ENCODE measurements at places on chromosomes 1 and 21.
A peak's percentile ranks its signal among the peaks of the same experiment; 100 is the strongest.

DNA sequence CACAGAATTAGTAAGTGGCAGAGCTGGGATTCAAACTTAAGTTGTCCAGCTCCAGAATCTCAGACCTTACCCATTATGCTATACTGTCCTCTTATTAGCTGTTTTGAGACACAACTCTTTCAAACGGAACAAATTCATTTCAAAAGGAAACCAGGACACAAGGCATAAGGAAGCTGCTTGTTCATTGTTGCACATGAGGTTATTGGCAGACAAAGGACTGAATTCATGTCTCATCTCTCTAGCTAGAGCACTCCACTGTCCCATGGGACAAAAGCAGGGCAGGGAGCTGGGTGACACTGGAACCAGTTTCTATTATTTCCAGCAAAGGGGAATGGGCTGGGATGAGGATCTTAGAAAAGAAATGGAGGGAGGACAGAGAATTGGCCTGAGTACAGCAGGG, 26.4 kb downstream of the CHI3L2 start:
- DNase-seq, result no peak

- DNase-seq, result no peak
These were observed 6.5 kb upstream of the MATN1 start for GRCh38 chr1:30729901-30730300.

GRCh38 chr1:1680031-1680911, 12.3 kb downstream of the SLC35E2B start:
- no peak for DNase-seq

DNA sequence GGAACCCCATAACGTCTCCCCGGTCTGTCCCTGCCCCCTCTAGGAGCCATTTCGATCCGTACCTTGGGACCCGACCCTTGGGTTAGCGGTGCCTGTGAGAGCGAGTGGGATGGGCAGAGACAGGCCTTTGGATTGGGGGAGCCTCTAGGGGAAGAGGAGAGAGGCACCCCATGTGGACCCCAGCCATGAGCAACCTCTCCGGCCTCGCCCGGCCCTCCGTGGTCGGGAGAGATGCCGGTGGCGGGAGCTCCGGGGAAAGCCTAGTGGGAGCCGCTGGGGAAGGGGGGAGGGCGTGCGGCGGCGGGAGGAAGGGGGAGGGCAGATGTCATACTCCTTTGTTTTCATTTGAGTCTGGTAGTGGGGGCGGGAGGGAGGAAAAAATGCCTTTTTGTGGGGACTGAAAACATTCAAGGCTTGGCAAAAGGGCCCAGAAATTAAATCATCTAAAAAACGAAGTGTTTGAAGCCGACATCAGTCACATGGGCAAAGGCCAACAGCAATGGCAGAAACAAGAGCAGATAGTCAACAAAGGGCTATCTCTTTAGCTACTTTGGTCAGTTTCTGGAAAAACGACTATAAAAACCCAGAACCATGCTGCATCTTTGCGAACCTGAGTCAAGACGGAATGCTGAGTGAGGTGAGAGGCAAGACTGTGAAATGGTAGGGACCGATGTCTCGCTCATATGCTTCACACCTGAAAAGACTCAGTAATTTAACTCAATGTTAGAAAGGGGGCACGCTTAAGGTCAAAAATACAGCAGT, 758 bp downstream of the PTBP2 start:
- no peak for DNase-seq

- DNase-seq, result peak; percentile 24
These were observed 41.2 kb downstream of the RRAGC start for GRCh38 chr1:38818175-38818976.

GRCh38 chr1:156433602-156434001, 64.6 kb downstream of the RHBG start:
- no peak for DNase-seq

DNA sequence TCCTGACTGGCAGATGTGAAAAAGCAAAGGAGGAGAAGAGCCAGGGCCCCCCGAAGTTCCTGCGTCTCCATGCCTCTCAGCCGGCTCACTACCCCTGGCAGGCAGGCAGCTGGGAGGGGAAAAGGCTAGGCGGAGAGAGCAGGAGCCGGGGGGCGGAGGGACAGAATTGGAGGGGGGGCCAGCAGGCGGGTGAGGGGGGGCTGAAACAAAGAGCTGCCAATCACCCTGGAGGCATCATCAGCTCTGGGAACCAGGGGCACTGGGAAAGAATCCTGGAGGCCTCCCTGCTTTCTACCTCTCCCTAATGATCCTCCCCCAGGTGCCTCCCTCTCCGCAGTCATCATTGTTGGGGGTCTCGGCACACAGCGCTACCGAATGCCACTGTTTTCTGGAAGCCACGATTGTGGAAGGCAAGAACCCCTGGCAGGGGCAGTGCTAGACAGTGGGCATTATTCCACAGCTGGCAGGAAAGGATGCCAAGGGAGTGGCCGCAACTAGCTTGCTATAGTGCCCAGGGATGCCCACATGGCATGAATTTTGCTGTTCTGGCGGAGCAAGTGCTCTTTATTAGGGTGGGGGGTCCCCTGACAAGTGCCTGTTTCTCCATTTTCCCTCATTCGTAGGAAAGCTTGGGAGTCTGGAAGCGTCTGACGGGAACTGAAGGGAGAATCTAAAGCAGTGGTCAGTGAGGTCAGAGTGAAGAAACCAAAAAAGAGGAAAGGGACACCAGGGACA, at the start of gene THBS3:
Gene THBS3, minus strand, starts transcription at position 92 of the 735 bp plus-strand sequence. Its CDS starts 21 bp downstream, at position 71.
- DNase-seq, result no peak

DNA sequence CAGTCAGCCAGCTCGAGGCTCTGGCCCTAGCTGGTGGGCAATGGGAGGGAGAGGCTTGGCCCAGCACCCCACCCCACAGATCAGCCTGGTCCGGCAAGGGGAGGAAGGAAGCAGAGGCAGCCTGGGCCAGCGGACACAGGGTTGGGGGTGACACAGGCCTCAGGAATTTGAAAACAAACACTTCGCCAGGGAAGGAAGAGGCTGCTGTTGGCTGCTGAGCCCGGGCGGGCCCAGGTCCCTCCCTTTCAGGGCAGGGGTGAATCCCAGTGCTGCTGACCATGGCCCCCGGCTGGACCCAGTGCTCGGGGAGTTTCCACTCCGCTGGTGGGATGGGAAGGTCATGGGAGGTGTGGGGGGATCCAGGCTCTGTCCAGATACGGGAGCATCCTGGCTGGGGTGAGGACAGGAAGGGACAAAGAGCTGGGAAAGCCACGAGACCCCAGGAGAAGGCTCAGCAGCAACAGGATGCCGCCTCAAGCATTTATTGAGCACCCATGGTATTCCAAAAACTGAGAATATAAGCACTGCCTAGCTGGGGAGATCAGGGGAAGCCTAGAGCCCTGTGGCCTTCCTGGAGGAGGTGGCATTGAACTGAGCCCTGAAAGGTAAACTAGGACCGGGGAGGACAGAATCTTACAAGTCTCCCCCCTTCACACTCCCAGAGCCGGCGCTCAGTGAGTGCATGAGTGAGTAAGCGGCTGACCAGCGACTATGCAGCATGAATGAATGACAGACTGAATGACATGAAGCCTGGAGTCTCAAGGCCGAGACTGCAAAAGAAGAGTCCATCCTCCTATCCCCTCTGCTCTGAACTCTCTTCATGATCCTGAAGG, 26.2 kb upstream of the EPHA2 start:
- no peak for DNase-seq

GRCh38 chr1:48616710-48617109, 144.7 kb upstream of the SPATA6 start:
- DNase-seq, result no peak

DNA sequence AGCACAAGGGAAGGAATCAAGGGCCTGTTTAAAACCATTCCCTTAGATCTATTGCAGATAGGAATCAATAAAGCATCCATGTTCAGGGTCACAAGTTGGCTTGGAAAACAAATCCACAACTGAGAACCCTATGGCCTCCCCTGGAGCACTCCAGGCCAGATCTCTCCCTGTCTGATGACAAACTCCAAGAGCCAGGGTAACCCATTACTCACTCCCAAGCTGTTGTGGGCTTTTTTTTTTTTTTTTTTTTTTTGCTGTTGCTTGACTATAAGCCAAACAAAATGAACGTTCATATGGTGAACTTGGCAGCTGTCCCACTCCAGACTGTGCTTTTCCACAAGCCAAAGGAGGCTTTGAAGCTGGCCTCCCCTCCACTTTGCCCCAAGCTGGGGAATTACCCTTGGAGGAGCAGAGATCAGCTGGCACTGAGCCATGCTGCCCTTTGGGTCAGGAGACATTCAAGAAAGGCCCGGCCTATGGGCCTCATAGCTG, 35.7 kb upstream of the VAV3 start:
- no peak for DNase-seq

- DNase-seq, result no peak
These were observed 4.9 kb downstream of the TMEM9 start for GRCh38 chr1:201149400-201149799.

- no peak for DNase-seq
These were observed 147.6 kb downstream of the IFI44 start for GRCh38 chr1:78797108-78797781.

- no peak for DNase-seq
These were observed 559 bp downstream of the SERTAD4 start for GRCh38 chr1:210233216-210233494.

DNA sequence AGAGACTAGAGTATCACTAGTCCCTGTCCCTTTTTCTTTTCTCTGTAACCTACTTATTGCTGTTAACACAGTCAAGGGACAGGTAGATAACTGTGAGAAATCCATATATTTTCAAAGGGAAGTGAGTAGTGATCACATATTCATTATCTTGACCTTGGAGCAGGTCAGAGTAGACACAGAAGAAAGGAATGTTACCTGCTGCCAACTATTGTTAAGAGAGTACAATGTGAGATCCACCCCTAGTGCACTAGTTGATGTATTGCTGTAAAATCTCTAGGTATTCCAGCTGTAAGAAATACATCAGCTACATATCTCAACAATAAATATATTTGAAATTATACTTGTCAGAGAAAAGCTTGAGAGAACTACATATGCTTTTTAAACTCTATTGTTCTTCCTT, 68.7 kb upstream of the ADGRL2 start:
- no peak for DNase-seq

- no peak for DNase-seq
These were observed 25.6 kb downstream of the RGS1 start for GRCh38 chr1:192601143-192601542.

DNA sequence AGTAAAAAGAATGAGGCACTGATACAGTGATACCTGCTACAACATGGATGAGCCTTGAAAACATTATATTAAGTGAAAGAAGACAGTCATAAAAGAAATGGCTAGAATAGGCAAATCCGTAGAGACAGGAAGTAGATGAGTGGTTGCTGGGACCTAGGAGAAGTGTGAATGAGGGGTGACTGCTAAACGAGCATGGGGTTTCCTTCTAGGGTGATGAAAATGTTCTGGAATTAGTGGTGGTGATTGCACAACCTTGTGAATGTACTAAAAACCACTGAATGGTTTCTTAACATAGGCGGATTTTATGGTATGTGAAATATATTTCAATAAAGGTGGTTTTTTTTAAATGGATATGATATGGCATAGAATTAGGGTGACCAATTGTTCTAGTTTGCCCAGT, 12.6 kb upstream of the SERINC2 start:
- DNase-seq, result no peak

DNA sequence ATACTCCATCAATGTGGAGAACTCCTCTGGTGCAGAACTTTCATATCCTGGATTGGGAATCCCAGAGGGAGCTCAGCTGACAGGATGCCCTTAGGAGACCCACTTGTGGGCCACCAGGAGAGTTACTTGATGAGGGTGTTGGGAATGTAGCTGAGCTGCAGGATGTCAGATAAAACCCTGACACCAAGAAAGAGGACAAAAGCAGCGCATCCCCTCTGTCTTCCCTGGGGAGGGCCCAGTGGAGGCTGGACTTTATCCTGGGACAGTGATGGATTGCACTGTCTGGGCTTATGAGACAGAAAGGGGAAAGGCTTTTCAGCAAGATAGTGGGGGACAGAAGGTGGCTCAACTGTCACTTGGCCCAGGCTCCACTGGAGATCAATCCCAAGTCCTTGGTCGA, 88.1 kb upstream of the BCAR3 start:
- no peak for DNase-seq

DNA sequence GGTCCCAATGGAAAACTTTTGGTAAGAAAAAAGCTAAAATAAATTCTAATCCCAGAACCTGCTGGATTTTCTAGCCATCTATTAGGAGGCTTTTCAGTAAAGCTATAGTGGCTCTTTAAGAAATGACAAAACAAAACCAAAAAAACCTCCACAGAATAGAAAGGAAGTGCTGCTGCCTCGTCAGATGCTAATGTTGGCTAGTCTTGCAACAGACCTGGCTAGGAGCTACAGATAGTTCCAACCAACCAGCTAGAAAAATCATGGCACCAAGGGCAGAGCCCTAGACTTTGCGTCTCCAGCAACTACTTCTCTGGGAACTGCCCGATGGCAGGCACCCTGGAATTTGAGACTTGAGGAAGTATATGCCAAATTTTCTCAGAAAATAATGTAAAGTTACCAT, 7.6 kb downstream of the CD101 start:
- DNase-seq, result no peak

DNA sequence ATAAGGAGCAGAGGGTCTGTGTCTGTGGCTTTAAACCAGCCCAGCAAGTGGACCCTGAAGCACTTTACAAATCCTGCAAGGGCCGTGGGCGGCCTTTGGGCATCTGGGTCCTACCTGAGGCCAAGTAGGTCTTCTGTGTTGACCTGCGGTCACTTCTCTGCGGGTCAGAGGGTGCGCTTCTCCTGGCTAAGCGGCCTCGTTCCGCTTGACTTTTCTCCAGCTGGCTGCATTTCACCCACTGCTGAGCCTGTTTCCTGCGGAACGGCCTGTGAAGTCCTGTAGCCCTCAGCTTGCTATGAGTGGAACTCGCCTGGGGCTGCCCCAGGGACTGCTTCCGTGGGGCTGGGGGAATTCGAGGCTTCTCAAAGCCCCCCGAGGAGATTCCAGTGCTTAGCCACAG, 43.3 kb downstream of the SLC37A1 start:
- no peak for DNase-seq

DNA sequence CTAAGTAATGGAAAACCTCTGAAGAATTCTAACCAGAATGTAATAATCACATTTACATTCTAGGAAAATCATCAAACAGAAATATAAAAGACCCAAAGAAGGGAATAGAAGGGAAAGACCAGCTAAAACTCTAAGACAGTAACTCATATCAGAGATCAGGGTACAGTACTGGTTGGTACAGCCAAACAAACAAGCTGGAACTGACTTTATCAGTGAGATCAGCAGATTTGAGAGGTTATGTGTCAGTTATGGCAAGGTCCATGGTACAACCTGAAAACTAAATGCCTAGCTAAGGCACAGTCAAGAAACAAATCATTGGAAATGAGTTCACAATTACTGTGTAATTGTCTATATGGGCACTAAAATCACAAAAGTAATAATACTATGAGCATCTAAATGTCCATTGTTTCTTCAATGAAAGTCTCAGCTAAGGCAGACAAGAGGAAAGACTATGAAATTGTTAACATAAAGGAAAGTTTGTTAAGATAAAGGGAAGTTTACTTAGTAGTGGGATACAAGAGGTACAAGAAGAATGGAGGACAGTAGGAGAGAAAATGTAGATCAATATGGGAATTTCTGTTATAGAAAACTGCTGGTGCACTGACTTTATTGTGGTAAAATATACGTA, 75.8 kb downstream of the TRIM33 start:
- no peak for DNase-seq

DNA sequence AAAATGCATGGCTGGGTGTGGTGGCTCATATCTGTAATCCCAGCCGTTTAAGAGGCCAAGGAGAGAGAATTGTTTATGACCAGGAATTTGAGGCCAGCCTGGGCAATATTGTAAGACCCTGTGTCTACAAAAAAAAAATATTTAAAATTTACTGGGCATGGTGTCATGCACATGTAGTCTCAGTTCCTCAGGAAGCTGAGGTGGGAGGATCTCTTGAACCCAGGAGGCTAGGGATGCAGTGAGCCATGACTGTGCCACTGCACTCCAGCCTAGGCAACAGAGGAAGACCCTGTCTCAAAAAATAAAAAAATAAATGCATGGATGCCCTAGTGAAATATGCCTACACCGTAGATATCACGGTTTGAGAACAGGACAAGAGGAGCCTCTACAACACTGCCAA, 1331.2 kb upstream of the B3GALT2 start:
- no peak for DNase-seq
